Mammary microvascular endothelial cell (primary cell): ENCODE measurements at places on chromosomes 11 and 22. TPM values are rescaled to one million over a fixed set of nuclear protein-coding genes. Genes with fewer than 3 reads are reported as not detected.

The TEX12 gene
- total RNA-seq: 0.25 TPM in 1 of 2 replicates, not detected in the other

The SIK2 gene
- total RNA-seq: 5.8 and 6.8 TPM in 2 replicates

The RAPSN gene
- total RNA-seq: not detected in 2 replicates

The TRIM29 gene
- total RNA-seq: 0.20 TPM in 1 of 2 replicates, not detected in the other

The PAX6 gene
- total RNA-seq: not detected in 2 replicates

The TRPC6 gene
- 0.15 TPM in 1 of 2 replicates, not detected in the other for total RNA-seq

The MUC5B gene
- total RNA-seq: not detected in 2 replicates

The MMP27 gene
- total RNA-seq: not detected in 2 replicates

The IGLL1 gene
- not detected in 2 replicates for total RNA-seq

The GPHA2 gene
- not detected in 2 replicates for total RNA-seq

The NNMT gene
- 121 and 168 TPM in 2 replicates for total RNA-seq

The LINC01488 gene
- not detected in 2 replicates for total RNA-seq
